ENCODE measurements at places on chromosomes 4 and X. TPM values are rescaled to one million over a fixed set of nuclear protein-coding genes. Genes with fewer than 3 reads are reported as not detected.

Gene AFF2
- not detected for total RNA-seq

Gene MORF4L2
- total RNA-seq: 185 TPM

Gene XAGE2
- total RNA-seq: not detected

DNA sequence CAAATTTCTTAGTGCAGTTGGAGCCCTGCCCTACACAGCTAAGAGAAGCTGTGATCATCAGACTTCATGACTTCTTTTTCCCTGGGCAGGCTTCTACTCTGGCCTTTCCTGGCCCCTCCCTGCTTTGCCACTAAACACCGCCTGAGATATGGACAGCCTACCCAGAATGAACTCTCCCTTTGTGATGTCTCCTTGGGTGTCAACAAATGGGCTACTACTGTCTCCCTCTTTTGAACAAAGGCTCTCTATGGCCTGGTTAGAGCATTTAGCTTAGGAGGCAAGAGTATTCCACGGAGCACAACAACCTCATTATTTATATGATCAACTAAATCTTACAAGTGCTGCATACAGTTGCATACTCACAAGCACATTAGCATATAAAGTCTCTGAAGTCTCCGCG, 127.6 kb upstream of the HCCS start:
- DNase-seq: no peak

GRCh38 chr4:186204686-186205085, 13.3 kb downstream of the CYP4V2 start:
- no peak for DNase-seq
